ENCODE measurements at places on chromosomes 7 and 10. TPM values are rescaled to one million over a fixed set of nuclear protein-coding genes. Genes with fewer than 3 reads are reported as not detected.

GRCh38 chr7:12620371-12620770, 49.9 kb downstream of the SCIN start:
- H3K4me3 ChIP-seq: no peak overlapping the region
- H3K27ac ChIP-seq: no peak overlapping the region
- no peaks in the 10 kb centered on the region for H3K27me3 ChIP-seq
- no peaks in the 10 kb centered on the region for H3K36me3 ChIP-seq

DNA sequence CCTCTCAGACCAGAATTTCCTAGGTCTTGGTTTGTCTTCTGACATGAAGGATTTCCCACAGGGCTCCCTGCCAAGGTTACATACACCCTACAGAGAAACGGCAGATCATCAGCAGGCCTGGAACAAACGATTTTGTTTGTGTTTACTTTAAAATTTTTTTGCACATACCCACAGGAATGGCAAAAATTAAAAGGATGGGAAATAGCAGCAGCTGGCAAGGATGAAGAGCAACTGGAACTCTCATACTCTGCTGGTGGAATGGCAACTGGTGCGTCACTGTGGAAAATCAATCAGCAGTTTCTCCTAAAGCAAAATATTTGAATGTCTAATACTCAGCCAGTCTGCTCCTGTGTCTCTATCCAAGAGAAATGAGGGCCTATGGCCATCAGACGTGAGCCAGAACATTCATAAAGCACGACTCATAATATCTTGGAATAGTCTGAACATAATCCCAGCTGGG, 6.5 kb downstream of the BAIAP2L1 start:
- peaks cover 23% of the 10 kb centered on the region for H3K4me1 ChIP-seq
- H3K27ac ChIP-seq: no peak overlapping the region
- H3K27me3 ChIP-seq: no peaks in the 10 kb centered on the region
- no peak overlapping the region for H3K4me3 ChIP-seq
- no peaks in the 10 kb centered on the region for H3K36me3 ChIP-seq

Gene ABCB4
- 1.2 TPM for total RNA-seq

GRCh38 chr7:31320675-31321074, 19.9 kb downstream of the NEUROD6 start:
- no peaks in the 10 kb centered on the region for H3K4me1 ChIP-seq
- H3K4me3 ChIP-seq: no peak overlapping the region
- no peak overlapping the region for H3K27ac ChIP-seq
- no peaks in the 10 kb centered on the region for H3K27me3 ChIP-seq

GRCh38 chr7:90681336-90682022, 85.4 kb downstream of the CDK14 start:
- no peaks in the 10 kb centered on the region for H3K36me3 ChIP-seq
- H3K27ac ChIP-seq: no peak overlapping the region
- DNase-seq: no peak
- H3K4me3 ChIP-seq: no peak overlapping the region
- H3K4me1 ChIP-seq: peaks cover 38% of the 10 kb centered on the region

Gene SH2D4B
- total RNA-seq: not detected

- 0 out of 2 replicates have a peak overlapping the region, but pooled peaks have one; percentile 27 for H3K27ac ChIP-seq
- no peaks in the 10 kb centered on the region for H3K36me3 ChIP-seq
- DNase-seq: no peak
- H3K27me3 ChIP-seq: no peaks in the 10 kb centered on the region
- no peak overlapping the region for H3K4me3 ChIP-seq
Observed at GRCh38 chr7:101146-102046, 91.0 kb upstream of the FAM20C start.

Gene EPC1
- total RNA-seq: 25.9 TPM

DNA sequence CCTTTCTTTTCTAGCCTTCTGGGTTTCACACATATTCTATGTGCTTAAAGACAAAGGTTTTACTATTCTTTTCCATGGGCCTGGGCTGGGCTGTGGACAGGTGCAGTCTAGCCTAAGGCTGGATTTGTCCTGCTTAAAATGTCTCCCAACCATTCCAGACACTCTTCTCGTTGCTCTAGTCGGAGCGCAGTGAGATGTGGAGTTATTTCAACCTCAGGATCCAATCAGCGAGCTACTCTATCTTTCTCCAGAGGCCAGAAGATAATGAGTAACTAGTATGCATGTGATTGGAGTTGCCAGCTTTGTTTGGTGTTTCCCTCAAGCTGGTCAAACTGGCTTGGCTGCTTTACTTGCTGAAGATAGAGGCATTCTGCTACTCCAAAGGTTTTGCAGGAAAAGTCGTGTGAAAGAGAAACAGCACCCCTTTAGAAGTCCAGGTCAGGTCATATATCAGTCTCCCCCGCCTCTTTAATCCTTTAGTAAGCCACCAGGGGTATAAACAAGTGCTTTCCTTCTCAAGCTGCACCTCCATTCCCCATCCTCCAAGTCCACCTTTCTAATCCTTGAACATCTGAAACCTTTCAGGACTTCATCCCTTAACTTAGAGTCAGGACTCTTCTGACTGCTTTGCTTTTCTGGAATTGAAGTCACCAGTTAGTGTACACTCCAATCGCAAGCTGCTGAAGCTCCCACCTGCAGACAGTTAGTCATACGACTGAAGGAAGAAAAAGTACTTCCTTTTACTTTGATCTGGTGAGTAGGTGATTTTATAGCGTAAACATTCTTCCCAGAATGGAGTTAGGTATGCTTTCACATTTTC, 78.8 kb downstream of the DNMBP start:
- peak overlapping the region; percentile 64 for H3K27ac ChIP-seq
- peak; percentile 77 for DNase-seq
- H3K36me3 ChIP-seq: no peaks in the 10 kb centered on the region
- no peaks in the 10 kb centered on the region for H3K27me3 ChIP-seq

DNA sequence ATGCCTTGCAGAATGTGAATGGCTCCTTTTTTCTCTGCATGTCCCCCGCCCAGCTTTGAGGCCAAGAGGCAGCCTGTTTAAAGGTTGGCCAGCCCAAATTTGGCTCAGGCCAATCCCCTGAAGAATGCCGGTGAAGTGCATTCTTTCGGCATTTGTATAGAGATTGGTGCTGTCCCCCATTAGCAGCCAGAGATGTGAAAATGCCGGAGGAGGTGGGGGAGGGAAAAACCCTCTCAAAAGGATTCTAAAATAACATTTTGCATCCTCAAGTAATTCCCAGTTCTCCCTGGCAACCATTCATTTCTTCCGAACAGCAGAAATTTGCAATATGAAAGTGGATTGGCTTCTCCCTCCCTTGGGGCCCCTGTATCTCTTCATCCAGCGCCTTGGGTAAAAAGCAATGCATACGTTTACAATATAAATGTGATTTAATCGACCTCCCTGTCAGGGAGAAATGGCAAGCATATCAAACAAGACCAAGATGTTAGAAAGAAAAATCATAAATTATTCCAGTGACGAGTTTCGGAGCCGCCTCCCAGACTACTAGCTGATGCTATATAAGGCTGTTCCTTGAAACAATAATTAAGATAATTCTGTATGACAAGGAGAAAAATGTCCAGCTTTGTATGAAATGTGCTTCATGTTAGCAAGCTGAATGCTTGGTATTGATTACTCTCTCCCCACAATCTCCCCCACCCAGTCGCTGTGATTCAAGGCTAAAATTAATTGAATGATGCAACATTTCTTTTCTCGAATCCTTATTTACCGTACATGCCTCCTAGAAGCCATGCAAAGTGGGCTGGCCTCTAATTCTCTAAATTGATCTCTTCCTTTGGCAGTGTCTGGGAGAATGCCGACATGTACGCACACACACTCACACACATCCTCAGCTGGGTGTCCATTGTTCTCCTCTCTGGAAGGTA, 323.7 kb downstream of the RPS24 start:
- DNase-seq: peak; percentile 74
- H3K36me3 ChIP-seq: no peaks in the 10 kb centered on the region
- peaks cover 7% of the 10 kb centered on the region for H3K4me1 ChIP-seq
- H3K4me3 ChIP-seq: no peak overlapping the region

Gene BZW2
- total RNA-seq: 95.3 TPM

Measured in GM23338 (cell line).